NCI-H460 (cell line): ENCODE measurements at places on chromosomes 7 and 10.

DNA sequence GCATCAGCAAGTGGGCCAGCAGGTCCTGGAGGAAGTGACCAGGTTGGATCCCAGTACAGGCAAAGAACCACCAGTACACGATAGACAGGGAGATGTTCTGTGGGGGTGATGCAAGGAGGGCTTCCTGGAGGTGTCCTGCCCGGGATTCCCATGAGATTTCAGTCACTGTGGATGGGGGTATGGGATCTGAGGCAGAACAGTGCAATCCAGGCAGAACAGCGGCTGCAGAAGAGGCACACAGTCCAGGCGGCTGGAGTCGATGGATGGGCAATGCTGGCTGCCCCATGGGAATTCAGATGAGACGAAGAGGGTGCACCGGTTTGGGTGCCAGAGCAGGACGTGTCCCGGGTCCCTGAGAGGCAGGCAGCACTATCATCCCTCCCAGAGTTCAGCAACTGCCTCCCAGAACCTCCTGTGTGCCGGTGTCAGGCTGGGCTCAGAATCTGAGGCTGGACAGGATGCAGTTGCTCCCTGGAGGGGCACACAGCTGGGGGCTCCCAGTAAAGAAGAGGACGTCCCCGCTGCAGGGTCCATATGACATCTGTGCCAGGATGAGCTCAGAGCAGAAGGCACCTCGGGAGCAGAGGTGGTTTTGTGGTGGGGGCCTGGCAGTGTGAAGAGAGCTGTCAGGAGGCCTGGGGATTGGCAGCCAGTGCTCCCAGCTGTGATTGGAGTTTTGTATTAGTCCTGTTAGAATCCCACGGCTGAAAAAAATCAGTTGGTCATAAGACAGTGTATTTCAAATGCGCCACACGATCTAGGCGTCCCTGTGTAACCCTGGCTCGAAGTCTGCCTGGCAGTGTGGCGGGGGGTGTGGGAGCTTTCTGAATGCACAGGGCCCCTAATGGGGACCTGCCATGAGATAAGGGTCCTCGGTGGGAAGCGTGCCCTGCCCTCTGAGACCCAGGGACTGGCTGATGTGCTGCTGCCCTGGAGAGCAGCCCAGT, 3.2 kb downstream of the KNDC1 start:
- no peak for DNase-seq

- DNase-seq: no peak
These were observed 90.9 kb downstream of the NT5C2 start for GRCh38 chr10:103102195-103102594.

DNA sequence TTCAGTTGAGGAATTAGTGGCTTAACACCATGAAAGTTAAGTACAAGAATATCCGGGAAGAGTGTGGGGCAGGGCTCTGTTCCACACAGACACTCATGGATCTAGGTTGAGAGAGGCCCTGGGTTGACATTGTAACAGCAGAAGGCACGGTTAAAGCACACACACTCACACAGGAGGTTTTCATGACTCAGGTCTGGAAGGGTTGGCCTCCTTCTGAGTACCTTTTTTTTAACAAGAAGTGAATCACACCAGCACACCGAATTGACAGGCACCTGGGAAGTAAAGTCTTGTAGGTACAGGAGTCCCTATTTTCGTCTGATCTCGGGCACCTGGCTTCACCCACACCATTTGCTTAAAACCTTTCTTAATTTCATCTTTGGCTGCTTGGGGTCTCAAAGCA, 509.4 kb upstream of the ADARB2 start:
- DNase-seq: no peak

DNA sequence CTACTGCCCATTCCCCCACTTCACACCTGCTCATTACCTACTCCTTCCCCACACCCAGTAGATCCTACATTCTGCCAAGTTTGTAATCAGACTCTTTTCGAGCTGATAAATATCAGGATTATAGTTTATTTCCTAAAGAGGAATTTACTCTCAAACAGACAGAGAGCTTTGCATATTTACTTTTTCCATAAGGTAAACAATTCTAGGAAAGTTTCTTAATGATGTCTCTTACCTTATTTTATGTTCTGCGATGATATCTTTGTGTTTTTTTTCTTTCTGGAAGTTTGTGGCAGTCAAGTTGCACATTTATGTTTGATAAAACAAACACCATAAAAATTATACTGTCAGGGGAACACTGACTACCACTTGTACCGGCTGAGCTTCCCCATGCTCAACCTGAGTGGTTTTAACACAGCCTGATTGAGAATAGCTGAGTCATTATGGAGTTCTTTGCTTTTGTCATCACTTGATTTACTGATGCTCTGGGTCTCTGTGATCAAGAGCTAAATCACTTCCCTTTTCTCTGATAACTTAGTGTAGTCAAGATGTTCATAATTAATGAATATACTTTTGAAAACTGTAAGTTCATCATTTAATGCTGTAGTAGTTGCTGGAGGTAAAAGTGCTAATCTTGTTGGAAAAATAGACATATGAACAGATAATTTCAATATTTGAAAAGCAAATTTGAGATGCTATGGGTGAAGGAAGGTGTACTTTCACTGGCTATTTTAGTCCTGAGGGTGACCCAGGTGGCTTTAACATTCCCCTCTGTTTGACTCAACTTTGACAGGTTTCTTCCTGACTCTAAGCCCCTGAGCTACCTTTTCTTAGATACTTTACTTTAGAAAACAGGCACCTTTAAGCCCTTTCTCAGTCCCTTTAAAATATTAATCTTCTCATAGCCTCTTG, 1034.5 kb upstream of the LRRTM3 start:
- peak; percentile 33 for DNase-seq

DNA sequence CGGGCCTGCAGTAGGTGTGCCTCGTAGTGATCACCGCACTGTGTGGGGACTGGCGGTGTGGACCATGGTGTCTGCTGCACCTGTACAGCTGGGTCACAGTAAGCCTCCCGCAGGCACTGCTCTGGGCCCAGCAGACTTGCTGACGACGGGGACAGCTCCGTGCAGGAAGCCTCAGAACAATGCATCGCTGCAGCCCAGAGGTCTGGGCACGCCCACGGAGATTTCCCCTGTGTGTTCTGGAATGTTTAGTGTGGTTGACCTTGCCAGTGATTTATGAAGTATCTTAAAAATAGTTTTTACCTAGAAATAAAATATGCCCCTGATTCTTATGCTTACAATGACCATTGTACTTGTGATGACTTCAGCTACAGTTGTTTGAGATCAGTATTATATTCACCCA, 59.1 kb upstream of the ZNF32 start:
- DNase-seq: no peak

- DNase-seq: no peak
These were observed 485.2 kb downstream of the SORCS1 start for GRCh38 chr10:106679314-106679713.

DNA sequence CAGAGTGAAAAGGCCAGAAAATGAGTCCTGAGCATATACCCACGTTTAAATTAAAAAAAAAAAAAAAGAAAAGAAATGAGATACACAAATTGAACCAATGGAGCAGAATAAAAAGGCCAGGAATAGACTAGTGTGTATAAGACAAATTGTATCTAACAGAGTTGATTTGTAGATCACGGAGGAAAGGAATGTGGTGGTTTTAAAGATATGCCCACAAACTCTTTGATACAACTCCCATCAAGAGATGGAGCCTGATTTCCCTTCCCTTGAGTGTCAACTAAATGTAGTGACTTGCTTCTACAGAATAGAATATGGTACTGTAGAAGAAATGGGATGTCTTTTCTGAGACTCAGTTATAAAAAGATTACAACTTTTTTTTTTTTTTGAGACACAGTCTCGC, 10.4 kb downstream of the SYPL1 start:
- DNase-seq: no peak

DNA sequence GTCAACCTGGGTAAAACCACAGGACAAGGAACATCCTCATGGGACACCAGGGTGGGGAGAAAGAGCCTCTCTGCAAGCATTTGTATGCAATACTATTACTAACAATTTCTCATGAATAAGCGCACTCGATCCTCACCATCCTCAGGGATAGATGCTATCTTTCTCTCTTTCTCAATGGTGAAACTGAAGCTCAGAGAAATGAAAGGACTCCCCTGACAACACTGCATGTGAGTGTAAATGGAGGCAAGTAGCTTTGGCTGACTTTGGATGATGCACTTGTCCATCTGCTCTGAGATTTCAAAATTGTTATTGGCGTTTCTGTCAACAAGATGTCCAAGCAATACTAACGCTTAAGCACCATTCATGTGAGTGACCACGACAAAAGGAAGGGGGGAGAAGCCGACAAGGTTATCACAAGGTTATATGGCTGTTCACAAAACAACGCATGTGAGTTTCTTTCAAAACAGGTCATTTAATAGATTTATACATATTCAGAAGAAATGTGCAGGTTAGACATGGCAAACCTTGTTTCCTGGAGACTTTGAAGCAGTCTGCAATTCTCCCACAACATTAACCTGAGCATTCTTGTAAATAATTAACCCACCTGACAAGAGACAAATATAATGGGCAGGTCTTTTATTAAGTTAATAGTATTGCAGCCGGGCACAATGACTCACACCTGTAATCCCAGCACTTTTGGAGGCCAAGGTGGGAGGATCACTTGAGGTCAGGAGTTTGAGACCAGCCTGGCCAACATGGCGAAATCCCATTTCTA, 54.0 kb downstream of the IFIT5 start:
- no peak for DNase-seq

- DNase-seq: no peak
These were observed 321.0 kb downstream of the WDR37 start for GRCh38 chr10:1377231-1377630.

DNA sequence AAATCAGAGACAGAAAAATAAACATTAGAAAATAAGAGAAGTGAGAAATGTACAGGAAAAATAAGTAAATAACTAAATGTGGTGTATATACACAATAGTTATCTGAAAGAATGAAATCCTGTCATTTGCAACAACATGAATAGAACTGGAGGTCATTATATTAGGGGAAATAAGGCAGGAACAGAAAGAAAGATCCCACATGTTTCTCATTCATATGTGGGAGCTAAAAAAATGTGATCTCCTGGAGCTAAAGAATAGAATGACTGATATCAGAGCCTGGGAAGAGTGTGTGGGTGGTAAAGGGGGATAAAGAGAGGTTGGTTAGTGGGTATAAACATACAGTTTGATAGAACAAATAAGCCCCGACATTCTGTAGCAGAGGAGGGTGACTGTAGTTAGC, 27.3 kb downstream of the PLXDC2 start:
- DNase-seq: no peak

GRCh38 chr7:4010061-4010605, 672.0 kb upstream of the FOXK1 start:
- DNase-seq: no peak

GRCh38 chr10:92238586-92239098, 52.2 kb downstream of the CPEB3 start:
- DNase-seq: peak; percentile 95

GRCh38 chr10:44619975-44620374, 235.1 kb upstream of the CXCL12 start:
- no peak for DNase-seq

DNA sequence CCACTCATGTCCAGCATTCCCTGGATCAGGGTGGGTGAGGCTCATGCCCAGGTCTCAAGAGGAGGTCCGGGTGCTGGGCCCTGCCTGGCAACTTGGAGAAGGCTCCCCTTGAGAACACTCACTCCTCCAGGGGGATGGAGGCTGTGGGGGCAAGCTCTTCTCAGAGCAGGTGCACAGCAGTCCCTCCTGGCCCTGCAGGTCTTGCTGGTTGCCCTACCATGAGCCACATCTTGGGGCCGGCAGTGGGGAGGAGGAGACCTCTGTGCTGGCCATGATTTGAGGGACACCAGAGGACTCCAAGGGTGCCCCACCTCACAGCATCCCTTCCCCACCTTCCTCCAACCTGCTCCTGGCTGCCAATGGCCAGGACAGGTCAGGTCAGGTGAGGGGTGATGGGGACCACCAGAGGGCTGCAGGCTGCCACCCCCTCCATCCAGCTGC, 87.4 kb upstream of the RET start:
- DNase-seq: no peak

DNA sequence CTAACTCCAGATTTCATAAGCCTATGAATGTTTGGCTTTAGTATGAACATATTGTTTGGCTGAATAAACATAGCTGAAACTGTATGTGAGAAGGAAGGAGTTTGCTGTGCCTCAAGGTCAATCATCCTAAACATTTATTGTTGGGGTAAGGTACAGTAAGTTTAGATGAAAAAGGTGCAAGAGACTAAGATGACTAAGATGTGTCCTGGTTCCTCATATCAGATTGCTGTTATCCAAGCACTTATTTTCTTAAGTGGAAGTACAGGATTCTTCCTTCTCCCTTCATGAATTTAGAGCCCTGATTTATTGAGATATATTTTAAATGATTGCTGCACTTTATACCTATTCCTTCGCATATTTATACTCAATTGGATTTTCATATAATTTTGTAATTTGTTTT, 12.2 kb downstream of the MDFIC start:
- DNase-seq: no peak

- DNase-seq: no peak
These were observed 51.4 kb upstream of the NPS start for GRCh38 chr10:127497685-127498084.

DNA sequence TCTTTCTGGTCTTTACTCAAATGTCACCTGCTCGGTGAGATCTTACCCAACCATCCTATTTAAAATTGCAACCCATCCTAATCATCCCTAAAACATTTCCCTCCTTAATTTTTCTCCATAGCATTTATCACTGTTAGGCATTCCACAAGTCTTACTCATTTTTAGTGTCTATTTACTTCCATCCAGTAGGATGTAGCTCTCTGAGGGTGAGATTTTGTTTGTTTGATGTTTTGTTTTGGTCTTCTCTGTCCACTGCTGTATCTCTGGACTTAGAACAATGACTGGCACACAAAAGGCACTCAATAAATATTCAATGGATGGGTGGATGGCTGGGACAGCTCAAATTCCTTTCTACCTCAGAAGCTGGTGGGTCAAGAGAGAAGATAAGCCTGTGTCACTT, 15.8 kb upstream of the DUSP5 start:
- DNase-seq: no peak

DNA sequence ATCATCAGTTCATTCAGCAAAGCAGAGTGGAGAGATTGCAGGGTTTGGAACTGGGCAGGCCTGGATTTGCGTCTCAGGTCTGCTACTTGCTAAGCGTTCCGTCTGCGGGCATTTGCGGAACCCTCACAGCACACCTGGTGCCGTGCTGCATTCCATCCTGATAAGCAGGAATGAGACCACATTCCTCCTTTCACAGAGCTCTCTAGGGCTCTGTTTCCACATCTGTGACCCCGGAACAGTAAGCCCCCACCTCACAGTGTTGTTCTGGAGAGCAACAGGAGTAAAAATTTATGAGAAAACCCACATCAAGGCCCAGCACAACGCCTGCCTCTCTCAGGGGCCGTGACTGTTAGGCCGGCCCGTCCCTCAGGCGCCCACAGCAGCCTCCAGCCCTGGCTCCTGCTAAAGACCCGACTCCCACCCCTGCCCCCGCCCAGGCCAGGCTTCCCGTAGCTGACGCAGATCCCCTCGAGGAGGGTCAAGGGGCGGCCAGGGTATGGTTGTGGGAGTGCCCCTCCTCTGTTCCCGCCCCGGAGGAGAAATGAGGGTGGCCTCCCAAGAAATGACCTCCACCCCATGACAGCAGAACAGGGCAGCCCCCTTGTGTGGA, 128.9 kb downstream of the RGS10 start:
- no peak for DNase-seq

GRCh38 chr10:100890673-100891317, 22.0 kb upstream of the SLF2 start:
- peak; percentile 30 for DNase-seq
